ENCODE measurements at places on chromosomes 6 and 20.

DNA sequence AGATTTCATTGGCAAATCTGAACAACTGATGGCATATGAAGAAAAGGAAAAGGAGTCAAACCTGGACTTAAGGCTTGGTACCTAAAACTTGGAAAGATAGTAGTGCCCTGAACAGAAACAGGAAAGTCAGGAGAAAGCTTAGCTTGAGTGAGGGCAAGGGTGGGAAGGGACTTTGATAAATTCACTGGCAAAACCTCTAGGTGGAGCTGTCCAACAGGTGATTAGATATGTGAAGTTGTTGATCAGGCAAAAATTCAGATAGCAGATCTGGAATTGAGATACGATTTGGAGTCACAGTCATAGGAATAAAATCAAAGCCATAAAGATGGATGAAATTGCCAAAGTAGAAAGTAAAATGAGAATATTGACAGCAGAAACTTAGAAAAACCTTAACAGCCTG, 16.1 kb upstream of the ZNF292 start:
- no peak for DNase-seq

GRCh38 chr6:3751077-3751729, at the start of gene PXDC1:
Gene PXDC1 (minus strand): TSS chr6:3751713. CDS start chr6:3751531, 182 bp downstream.
- DNase-seq, result no peak

- no peak for DNase-seq
Measured at GRCh38 chr6:27922949-27923348, 10.8 kb upstream of the OR2B2 start.

DNA sequence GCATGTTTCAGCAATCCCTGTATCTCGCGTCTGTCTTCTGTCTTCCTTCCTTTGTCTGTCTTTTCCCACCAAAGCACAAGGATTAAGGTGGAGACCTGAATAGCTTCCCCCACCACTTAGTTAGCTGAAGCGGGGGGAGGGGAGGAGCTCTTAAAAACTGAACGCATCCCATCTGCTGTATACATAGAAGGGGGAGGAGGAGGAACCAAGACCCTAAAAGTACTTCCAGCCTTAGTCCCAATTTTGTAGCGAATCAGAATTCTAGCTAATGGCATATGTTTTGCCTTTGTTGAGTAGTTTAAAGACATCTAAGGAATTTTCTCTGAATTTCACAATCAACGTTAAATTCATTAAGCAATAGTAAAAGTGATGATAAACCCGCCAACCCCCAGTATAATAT, 47.9 kb downstream of the GNAS start:
- DNase-seq, result no peak

DNA sequence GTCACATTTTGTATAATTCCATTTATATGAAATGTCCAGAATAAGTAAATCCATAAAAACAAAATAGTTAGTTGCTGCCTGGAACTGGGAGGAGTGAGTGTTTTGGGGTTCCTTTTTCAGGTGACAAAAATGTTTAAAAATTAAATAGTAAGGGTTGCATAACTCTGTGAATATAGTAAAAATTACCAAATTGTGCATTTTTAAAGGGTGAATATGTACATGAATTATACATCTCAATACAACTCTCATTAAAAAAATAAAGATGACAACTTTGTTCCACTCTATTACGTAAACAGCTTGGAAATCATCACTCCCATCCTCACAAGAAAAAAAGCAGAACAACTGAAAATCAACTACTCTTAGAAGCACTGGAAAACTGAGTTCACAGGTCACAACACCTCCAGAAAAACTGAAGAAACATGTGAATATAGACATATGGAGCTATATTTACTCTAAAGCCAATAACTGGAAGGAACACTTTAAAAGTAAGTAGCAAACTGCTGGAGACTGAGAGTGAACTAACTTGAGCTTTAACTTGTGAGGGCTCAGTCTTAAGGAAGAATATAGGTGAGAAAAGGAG, 40.0 kb downstream of the RANBP9 start:
- DNase-seq, result no peak

DNA sequence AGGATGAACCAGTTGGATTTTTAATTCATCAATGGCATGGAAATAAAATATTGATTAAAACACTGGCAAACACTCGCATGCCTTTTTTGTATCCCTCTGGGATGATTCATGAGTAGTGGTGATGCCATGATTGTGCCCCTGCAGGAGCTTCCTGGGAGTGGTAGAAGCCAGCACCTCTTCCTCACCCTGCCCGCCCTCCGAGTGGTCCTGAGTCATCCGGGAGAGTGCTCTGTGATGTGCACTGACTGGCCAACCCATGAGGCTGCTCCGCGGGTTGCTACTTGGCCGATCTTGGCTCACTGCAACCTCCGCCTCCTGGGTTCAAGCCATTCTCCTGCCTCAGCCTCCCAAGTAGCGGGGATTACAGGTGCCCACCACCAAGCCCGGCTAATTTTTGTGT, 27.4 kb downstream of the GJA10 start:
- DNase-seq, result no peak

- no peak for DNase-seq
Measured at GRCh38 chr6:140175486-140175885, 801.0 kb upstream of the CITED2 start.

DNA sequence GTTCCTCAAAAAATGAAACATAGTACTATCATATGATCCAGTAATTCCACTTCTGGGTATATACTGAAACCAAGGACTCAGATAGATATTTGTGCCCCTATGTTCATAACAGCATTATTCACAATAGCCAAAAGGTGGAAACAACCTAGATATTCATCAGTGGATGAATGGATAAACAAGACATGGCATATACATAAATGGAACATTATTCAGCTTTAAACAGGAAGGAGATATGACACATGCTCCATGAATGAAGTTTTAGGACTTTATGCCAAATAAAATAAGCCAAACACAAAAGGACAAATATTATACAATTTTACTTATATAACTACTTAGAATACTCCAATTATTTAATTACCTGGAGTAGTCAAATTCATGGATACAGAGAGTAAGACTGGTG, 16.4 kb downstream of the PLCB1 start:
- no peak for DNase-seq

DNA sequence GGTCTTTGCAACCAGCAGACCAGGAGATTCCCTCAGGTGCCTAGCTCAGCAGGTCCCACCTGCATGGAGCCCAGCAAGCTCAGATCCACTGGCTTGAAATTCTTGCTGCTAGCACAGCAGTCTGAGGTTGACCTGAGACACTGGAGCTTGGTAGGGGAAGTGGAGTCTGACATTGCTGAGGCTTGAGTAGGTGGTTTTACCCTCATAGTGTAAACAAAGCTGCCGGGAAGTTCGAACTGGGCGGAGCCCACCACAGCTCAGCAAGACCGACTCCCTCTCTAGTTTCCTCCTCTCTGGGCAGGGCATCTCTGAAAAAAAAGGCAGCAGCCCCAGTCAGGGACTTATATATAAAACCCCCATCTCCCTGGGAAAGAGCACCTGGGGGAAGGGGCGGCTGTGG, 34.3 kb downstream of the PRSS35 start:
- no peak for DNase-seq

DNA sequence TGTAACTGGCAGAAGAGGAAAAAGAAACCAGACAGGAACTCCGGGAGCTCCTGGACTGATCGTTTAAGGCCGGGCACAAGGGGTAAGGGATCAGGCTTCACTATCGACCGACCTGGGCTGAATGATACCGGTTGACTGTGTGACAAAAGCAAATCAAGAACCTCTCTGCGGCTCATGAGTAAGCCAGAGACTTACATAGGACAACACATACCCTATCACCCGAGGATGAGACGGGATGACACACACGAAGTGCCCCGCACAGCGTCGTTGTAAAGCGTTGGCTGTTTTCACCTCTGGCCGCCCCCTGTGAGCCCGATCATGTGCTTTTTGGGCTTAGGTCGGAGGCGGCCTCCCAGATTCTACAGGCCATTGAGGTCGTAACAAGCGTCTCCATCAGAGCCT, 695 bp upstream of the TGIF2 start:
- peak; percentile 46 for DNase-seq

- no peak for DNase-seq
Measured at GRCh38 chr6:5506149-5506548, 244.8 kb downstream of the FARS2 start.

DNA sequence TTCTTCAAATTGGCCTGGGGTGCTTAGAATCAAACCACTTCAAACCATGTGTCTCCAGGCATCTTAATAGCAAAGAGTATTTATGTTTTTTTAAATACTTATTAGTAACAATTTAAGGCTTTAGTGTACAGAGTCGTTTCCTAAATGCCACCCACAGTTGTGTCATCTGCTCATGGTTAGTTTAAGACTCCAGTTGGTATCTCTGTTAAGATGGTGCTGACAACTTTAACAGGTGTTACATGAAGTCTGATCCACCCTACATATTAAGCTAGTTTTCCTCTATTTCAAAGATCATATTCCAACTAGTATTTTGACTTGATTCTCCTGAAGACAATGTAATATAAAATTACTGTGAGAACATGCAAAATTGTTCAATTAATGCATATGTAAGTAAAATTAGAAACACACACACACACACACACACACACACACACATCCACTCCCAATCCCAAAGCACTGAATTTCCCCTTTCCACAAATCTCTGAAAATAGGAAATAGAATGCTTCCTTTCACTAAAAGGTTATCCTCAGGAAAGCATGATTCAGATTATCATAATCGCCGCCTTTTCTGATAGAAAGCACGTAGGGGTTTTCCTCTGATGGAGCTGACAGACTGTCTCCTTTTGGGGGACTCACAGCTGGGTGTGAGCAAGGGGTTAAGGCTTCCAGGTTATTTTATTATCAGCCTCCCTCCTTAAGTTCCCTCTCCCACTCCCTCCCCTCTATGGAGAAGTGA, 10.5 kb downstream of the CNKSR3 start:
- no peak for DNase-seq

- no peak for DNase-seq
Measured at GRCh38 chr20:37316116-37316774, 26.8 kb downstream of the MANBAL start.

- no peak for DNase-seq
Measured at GRCh38 chr20:43563429-43563828, 4.6 kb downstream of the SGK2 start.

DNA sequence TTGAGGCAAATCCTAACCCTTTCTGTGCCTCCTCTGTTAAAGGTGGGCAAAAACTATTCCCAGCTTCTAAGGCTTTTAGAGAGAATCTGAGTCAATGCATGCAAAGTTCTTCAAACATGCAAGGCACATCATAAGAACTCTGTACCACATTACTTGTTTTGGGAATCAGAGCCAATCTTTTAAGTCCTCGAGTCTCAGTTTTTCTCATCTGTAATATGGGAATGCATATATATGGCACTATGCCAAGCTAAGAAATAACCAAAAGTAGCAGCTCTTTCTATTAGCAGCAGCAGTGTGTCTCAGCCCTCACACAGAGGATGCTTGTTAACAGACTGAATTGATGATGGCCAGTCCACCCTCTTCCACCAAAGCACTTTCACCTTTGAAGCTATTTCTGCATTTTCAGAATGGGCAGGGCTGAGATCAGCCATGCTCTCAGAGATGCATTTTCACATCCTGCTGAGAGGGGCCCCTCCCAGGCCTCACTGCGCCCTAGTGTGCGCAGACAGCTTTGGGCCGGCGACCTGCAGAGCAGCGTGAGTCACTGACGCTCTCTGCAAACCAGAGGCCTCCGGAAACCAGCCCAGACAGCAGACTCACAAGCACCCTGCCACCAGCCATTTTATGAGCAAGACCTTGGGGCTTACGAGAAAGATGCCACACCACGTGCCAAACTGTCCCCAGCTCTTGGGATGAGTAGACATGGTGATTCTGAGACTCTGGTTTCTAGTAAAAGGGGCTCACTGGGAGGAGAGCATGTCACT, 138.0 kb downstream of the NFATC2 start:
- peak; percentile 78 for DNase-seq

GRCh38 chr6:44542401-44543116, 155.1 kb downstream of the CDC5L start:
- no peak for DNase-seq

DNA sequence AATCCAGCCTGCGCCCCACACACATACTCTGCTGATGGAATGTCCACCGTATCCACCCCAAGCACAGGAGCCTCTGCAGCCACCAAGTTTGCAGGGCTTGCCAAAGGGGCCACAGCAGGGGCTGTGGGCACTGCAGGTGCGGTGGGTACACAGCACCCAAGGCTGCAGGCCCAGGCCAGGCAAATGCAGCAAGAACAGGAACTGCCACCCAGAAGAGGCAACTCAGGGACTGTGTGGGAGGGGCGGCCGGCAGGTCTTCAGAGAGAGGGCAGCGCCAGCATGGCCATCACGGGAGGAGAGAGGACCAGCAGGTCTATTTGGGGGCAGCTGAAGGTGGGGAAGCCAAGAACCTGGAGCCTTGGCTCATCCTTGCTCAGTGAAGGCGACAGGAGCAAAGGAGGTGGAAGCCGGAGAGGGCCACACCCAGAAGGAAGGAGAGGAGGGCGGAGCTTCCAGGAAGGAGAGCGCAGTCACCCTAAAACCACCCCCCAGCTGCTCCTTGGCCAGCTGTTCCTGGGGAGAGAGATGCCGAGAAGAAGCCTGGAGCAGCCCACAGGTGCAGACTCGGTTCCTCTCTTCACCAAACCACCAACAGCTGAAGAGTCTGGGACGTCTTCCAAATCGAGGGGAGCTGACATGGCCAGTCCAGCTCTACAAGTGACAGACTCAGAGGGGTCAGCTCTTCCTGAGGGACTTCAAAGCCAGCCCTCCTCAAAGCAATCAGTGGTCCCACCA, 265.1 kb upstream of the CDYL start:
- DNase-seq, result no peak

DNA sequence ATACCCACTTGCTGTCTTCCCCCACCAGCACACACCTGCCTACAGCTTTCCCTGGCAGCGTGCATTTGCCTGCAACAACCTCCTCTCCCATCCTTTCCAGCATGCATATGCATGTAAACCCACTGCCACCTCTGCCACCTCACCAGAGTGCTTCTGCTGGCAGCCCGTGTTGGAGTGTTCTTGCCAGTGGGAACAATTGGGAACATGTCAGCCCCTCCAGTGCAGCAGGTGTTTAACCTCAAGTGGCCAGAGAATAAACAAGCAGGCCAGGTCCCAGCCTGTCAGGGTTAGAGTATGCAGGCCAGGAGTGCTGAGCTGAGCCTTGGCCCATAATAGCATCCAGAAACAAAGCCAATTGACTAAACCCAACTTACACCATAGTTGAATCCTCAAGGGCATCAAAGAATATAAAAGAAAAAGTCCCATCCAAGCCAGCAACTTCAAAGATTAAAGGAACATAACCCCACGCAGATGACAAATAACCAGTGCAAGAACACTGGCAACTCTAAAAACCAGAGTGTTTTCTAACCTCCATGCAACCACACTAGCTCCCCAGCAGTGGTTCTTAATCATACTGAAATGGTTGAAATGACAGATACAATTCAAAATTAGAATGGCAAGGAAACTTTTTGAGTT, 1212.1 kb upstream of the CITED2 start:
- no peak for DNase-seq

GRCh38 chr6:46935687-46936086, 13.9 kb upstream of the ADGRF5 start:
- no peak for DNase-seq
